ENCODE measurements at places on chromosomes 5 and 9.

DNA sequence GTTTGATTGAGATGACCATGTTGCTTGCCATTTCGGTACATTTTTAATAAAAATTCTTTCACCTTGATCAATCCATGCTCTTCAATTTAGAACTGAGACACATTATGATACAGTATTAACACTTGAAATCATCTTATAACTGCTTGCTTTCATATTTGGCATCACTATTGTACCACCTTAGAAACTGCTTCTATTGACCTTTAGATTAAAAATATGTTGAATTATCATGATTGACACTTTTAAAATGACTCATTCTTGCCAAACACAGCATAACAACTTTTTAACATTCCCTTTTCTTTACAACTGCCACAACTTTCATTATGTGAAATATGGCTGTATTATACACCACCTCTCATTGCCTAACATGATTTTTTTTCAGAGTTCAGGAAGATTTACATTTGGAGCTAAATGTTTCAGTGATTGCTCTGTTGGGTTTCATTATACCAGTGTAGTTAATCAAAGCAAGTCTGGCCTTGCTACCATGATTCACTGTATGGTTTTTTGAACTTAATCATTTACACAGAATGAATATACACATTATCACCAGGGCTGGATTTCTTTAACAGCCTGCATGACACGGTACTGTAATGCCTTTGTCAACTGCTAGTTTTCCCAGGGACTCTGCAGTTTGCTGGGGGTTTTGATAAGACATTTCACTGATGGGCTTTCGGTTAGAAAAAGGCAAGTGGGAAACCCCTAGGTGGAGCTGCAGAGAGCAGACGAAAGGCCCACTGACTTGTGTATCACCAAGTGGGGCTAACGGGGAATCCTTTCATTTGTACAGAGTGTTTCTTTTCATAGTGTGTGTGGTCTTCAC, 93.6 kb upstream of the TLE4 start:
- DNase-seq, result no peak

DNA sequence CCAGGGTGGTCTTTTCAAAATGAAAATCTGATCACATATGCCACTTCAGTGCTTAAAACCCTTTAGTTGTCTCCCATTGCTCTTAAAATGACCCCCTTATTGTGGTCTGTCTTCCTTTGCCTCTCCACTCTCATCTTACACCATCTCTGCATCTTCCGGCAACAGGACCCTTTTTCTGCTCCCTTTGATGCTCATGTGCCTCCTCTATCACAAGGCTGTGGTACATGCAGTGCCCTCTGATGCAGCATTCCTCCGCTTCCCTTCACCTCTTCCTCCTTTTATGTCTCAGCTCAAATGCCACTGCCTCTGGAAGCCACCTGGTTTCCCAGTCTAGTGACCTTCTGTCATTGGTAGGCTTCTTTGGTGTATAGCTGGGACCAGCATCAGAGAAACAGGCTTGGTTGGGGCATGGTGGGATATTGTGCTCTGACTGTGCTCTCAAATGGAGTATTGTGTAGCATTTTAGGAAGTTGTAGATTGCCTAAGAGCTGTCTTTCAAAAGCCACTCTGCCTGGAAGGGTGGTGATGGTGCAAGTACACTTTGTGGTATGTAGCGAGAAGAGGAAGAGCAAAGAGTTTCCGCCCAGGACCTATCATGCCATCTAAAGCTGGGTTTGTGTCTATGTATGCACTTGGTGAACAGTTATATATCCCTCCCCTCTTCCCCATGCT, 28.1 kb downstream of the ARHGAP26 start:
- no peak for DNase-seq

DNA sequence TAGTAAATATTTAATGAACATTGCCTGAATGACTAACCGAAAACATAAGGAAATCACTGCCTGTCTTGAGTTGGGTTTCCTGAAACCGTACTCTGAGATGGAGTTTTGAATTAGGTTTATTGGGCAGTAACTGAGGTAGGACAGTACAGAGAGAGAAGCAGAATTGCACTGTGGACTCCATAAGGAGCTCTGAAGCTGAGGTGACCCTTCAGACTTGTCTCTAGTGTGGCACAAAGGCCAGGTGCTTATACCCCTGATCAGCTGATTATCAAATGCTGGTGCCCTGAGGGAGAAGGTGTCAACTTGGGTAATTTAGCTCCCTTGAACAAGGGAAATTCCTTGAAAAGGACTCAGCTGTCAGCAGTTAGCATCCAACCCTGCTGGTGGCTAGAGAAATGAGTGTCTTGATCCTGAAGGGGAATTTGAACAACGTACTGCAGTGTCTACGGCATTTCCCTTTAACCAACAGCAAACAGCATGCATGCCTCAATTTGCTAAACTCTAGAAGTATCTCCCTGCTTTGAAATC, 135.0 kb upstream of the SMARCA2 start:
- no peak for DNase-seq

DNA sequence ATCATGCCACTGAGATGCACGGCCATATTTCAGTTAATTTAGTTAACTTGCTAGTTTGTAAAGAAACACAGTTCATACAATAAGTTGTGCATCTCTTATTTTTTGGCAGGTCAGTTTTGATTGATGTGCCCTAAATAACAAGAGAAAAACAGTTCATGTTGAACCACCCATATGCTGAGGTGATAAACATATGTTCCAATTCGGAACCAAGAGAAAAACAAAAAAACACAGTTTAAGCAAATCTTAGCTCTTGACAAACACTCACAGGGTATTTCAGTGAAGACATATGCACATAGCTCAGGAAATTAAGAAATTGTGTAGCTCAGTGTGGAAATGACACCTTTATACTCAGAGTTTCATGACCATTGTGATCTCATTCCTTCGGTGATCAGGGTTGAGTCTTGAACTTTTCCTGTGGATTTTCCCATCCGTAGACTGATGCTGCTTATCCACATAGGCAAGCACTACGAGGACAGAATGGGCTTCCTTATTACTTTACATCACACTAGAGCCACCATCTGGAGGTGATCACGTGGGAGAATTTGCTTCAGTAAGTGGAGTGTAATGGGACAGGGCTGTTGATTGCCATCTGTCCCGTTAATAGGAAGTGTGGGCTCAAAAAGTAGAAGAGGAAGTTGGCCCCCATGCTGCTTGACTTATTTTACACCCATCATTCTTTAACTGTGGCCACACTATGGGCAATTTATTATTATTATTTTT, 773.0 kb downstream of the MTRR start:
- no peak for DNase-seq

DNA sequence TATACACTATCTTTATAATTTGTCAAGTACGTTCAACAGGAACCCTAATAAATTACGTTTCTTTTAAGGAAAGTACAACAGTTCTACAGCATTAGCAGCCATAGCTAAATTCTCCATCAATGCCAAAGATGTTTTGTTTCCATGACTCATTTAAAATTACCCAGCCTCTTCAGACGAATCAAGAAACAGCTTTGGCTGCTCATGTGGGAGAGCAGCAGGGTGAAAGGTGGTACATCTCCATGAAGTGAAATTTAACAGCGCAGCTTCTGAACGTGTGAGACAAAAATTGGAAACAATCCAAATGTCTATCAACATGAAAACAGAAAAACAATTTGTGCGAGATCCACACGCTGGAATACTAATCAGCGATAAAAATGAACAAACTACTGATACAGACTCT, 327.3 kb upstream of the CDH6 start:
- DNase-seq, result no peak

- no peak for DNase-seq
Measured at GRCh38 chr5:152072091-152072490, 147.4 kb upstream of the GLRA1 start.

- DNase-seq, result no peak
Measured at GRCh38 chr9:110047955-110048402, 160.0 kb downstream of the C9orf152 start.

DNA sequence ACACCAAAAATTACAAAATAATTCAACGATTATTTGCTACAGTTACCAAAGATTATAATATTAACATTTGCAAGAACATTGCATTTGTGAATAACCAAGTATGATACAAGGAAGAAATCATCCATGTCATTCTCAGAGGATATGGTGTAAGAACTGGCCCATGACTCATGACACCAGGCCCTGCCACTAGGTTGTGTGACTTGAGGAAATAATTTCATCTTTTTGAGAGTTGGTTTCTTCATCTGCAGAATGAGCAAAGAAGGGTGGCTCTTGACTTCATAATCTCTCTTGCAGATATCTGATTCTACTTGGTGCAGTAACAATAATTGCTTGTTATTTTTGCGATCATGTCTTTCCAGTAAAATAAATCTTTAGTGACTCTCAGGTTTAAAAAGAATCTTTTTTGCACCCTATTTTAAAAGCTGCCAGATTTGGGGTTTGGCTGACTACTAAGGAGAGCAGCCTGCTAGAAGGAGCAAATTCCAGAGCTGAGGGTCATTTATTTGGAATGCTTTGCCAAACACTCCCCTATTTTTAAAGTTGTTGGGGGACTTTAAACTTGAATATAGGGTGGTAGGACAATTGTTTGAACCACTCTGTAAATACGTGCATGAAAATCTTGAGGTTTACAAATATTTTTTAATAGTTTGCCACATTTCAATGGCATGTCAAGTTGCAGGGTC, 23.5 kb downstream of the ITGA1 start:
- DNase-seq, result no peak

- DNase-seq, result no peak
Measured at GRCh38 chr5:32773944-32774343, 62.8 kb downstream of the NPR3 start.

- no peak for DNase-seq
Measured at GRCh38 chr5:9380109-9380508, 165.8 kb downstream of the SEMA5A start.

DNA sequence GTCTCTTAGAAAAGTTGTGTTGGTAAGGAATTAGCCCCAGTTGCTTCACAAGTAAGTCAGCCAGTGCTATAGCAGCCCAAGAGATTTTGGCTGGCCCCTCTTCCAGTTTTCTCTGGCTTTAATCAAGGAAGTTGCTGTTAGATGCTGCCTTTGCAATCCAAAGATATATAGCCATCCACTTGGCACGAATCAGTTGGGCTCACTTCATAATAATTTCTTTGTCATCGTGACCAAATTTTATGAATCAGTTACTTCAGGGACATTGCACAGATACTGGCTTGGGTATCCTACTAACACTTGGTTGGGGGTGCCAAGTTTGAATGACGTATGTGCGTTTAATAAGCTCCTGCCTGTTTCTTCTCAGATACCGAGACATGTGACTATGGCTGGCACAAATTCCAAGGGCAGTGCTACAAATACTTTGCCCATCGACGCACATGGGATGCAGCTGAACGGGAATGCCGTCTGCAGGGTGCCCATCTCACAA, 81.5 kb downstream of the VCAN start:
- no peak for DNase-seq

- no peak for DNase-seq
Measured at GRCh38 chr5:76326577-76327302, 76.3 kb upstream of the IQGAP2 start.

GRCh38 chr9:6215562-6215961, at the start of gene IL33:
IL33 (plus strand) TSS chr9:6215807; CDS start chr9:6241695, 25,888 bp downstream.
- DNase-seq, result no peak

DNA sequence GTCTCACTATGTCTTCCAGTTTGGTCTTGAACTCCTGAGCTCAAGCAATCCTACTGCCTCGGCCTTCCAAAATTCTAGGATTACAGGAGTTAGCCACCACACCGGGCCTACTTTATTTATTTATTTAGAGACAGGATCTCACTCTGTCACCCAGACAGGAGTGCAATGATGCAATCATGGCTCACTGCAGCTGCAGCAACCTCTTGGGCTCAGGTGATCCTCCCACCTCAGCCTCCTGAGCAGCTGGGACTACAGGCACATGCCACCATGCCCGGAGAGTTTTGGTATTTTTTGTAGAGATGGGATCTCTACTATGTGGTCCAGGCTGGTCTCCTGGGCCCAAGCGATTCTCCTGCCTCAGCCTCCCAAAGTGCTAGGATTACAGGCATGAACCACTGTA, 32.8 kb downstream of the PHAX start:
- DNase-seq, result no peak

DNA sequence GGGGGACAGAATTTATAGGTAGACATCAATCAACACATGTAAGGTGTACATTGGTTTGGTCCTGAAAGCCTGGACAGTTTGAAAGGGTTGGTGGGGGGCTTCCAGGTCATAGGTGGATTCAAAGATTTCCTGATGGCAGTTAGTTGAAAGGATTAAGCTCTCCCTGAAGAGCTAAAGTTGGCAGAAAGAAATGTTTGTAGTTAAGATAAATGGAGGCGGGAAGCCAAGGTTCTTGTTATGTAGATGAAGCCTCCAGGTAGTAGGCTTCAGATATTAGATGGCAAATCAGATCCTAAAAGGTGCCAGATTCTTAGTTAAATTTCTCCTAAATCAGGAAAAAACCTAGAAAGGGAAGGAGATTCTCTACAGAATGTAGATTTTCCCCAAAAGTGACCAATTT, 9.0 kb upstream of the LRRTM2 start:
- DNase-seq, result no peak

- no peak for DNase-seq
Measured at GRCh38 chr5:101431201-101431600, 528.1 kb upstream of the ST8SIA4 start.

- DNase-seq, result no peak
Measured at GRCh38 chr9:18888290-18888689, 144.7 kb downstream of the SAXO1 start.

- no peak for DNase-seq
Measured at GRCh38 chr5:113612060-113612496, 98.6 kb downstream of the YTHDC2 start.

DNA sequence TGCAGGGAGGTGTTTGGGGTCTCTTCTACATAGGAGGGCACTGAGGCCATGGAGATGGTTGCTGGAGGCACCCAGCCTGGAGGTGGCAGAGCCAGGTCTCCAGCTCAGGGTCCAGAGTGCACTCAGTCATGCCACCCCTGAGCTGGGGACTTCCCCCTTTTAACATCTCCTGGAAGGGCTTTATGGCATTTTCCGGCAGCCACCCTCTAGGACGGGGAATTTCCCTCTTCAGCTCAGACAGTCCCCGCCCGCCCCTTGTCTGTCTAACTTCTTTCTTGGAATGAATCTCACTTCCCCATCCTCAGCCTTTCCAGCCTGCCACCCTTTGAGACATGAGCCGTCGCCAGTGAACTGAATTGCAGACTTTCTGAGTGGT, 49.9 kb downstream of the COL15A1 start:
- DNase-seq, result no peak

GRCh38 chr5:95823738-95824609, 1.4 kb upstream of the GLRX start:
- DNase-seq, result no peak

DNA sequence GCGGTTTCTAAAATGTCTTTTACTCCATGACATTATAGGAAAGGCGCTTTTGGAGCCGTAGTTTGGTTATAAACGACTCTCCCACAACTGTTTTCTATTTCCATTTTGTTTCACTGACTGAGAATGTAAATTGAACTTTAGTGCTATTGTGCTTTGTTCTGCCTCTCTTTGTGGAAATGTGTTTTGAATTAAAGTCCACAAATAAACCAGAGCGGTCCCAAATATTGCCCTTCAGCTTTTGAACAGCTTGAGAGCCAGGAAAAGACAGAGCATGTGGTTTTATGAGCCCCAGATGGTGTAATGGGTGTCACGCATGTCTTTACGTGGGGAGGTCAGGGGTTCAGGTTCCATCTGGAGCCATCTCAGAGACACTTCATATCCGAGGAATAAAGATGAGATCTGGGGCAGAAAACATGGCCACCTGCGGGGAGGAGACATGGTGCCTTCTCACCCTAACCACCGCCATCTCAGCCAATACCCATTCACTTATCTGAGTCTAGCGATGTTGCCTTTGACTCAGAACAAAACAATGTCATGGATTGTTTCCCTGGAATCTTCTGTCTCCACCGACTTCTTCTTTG, 42.5 kb upstream of the ROR2 start:
- no peak for DNase-seq
